ENCODE measurements at places on chromosomes 6 and 20.

DNA sequence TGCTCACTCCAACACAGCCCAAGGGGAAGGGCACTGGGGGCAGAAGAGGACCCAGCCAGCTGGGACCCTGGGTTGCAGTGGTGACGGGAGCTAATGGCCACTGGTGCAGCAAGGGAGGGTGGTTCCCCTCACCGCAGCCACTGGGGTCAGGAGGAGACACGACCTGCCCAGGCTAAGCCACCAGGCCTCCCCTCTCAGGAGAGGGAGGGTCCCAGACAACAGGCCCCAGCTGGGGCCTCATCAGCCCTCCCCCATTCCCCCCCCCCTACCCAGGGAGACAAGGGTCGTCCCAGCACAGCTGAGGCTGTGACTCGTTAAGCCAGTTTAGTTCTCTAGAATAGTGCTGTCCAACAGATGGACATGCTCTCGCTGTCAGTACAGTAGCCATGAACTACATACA lies 17.3 kb upstream of the MATN4 start:
- no peak for DNase-seq
- peaks cover 8% of the 10 kb centered on the region for H3K4me1 ChIP-seq
- no peak overlapping the region for H3K27ac ChIP-seq
- H3K4me3 ChIP-seq, result no peak overlapping the region
- H3K27me3 ChIP-seq, result no peaks in the 10 kb centered on the region

GRCh38 chr20:39376788-39377187 lies 414.6 kb downstream of the DHX35 start:
- no peak overlapping the region for H3K27ac ChIP-seq
- DNase-seq, result no peak
- no peaks in the 10 kb centered on the region for H3K4me1 ChIP-seq
- no peak overlapping the region for H3K4me3 ChIP-seq
- H3K27me3 ChIP-seq, result no peaks in the 10 kb centered on the region

GRCh38 chr6:157790548-157791160 lies 32.4 kb upstream of the SNX9 start:
- H3K27me3 ChIP-seq, result no peaks in the 10 kb centered on the region
- DNase-seq, result no peak
- H3K36me3 ChIP-seq, result no peaks in the 10 kb centered on the region

DNA sequence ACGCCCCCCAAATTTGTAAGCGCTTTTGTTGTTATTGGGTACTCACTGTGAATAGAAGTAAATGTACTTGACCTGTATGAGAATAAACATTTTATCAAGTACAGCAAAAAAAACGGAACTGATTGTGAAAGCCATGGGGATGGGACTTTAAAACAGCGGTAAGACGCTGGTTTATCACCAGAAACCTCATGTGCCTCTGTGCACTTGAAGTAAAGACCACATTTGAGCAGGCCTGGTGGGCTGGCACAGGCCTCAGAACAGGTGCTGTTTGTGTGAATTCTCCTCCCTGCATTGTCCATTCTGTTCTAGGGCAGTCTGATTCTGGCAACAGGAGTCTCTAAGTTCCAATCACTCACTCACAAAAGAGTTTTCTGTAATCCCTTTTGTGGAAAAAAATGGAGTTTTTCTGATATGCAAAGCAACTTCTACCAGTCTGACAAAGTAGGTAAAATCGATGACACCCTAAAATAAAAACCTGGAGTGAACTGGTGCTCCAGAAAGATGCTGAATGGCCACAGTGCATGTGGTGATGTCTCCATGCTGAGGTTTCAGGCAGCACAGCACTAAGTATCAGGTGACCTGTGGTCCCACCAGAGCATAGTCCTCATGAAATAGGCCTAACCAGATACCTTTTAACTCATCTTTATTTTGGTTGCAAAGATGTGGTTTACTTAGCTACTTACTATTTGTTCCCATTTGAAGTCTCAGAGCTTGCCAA lies 53.9 kb downstream of the STX7 start:
- no peak for DNase-seq
- no peak overlapping the region for H3K4me3 ChIP-seq
- no peaks in the 10 kb centered on the region for H3K27me3 ChIP-seq
- H3K4me1 ChIP-seq, result no peaks in the 10 kb centered on the region

- H3K27ac ChIP-seq, result no peak overlapping the region
- H3K4me1 ChIP-seq, result no peaks in the 10 kb centered on the region
- no peak for DNase-seq
- H3K27me3 ChIP-seq, result no peaks in the 10 kb centered on the region
- no peak overlapping the region for H3K4me3 ChIP-seq
Observed at GRCh38 chr6:163207431-163208383, 206.8 kb upstream of the QKI start.

DNA sequence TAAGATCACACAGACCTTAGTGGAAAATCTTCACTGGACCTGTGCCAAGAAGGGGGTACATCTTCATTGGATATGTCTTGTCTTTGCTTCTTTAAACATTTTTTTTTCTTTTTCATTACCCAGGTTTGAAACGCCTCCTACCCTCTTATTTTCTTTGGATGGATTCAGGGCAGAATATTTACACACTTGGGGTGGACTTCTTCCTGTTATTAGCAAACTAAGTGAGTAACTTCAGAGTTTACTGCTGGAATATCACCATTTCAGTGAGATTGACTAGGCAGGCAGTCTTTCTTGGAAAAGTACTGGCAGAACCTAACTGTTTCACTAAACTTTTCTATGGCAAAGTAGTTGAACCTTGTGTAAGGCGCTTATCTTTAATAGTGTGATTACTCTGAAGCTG lies 47.0 kb downstream of the ENPP1 start:
- no peaks in the 10 kb centered on the region for H3K4me1 ChIP-seq
- H3K36me3 ChIP-seq, result no peaks in the 10 kb centered on the region
- H3K27me3 ChIP-seq, result peaks cover 10% of the 10 kb centered on the region
- H3K27ac ChIP-seq, result no peak overlapping the region
- no peak for DNase-seq

GRCh38 chr6:152474354-152474753 lies 162.8 kb downstream of the SYNE1 start:
- H3K36me3 ChIP-seq, result no peaks in the 10 kb centered on the region
- no peak for DNase-seq
- no peaks in the 10 kb centered on the region for H3K4me1 ChIP-seq
- no peak overlapping the region for H3K4me3 ChIP-seq
- H3K27ac ChIP-seq, result no peak overlapping the region
- H3K27me3 ChIP-seq, result no peaks in the 10 kb centered on the region
